Epithelial cell of proximal tubule (primary cell): ENCODE measurements at places on chromosomes 12 and 14. TPM values are rescaled to one million over a fixed set of nuclear protein-coding genes. Genes with fewer than 3 reads are reported as not detected.

DNA sequence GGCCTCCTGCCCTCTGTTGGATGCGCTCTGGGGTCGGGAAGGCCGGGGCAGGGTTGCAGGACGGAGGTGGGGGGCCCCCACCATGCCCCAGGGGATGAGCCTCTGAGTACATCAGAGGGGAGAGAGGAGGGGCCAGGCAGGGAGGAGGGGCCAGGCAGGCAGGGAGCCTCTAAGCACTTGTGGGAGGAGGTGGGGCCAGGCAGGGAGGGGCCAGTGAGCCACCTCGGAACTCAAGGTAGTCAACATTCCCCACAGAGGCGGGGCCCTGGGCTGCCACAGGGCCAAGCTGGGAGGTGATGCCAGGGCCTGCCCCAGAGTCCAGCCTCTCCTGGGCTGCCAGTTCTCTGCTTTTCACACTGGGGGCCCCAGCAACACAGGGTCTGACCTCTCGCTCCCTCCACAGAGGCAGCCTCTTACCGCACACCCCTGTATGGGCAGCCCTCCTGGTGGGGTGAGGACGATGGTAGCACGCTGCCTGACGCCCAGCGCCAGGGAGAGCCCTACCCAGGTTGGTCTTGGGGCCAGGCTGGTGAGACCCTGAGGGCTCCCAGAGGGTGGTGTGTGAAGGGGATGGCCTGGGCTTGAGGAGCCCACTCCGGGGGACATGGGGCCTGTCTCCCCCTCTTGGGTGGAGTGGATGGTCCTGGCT, 17.4 kb downstream of the CEP170B start:
- DNase-seq, result no peak

- DNase-seq, result no peak
Measured at GRCh38 chr12:62849398-62849797, 85.6 kb downstream of the PPM1H start.

- no peak for DNase-seq
Measured at GRCh38 chr12:62331306-62331705, 71.1 kb downstream of the USP15 start.

DNA sequence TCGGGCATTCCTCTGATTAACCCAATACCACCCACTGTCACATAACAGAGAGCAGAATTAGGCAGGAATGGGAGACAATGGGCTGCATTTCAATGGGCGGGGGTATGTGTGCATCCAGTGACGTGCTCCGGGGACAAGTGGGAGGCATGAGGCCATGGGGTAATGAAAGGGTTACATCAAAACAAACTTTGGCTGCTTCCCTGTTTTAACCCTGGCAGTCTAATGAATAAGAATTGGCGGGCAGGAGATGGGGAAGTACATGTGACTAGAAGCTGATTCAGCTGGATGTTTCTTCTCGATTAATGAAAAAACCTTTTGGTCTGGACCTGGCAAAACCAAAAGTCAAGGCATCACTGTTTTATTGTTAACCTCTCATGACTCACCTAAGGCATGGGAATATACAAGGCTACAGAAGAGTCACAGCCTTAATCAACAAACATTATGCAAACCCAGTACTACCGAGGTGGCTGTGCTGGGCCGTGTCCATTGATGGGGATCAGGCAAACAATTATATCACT, 44.2 kb downstream of the SOCS2 start:
- peak; percentile 91 for DNase-seq

DNA sequence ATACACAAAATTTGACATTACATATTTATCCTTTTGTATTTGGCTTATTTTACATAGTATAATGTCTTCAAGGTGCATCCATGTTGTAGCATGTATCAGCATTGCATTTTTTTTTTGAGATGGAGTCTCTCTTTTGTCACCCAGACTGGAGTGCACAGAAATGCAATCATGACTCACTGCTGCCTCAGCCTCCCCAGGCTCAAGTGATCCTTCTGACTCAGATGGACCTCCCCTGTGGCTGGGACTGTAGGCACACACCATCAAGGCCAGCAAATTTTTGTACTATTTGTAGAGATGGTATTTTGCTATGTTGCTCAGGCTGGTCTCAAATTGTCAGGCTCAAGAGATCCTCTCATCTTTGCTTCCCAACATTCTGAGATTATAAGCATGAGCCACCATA, 214.4 kb upstream of the ALG10B start:
- no peak for DNase-seq

DNA sequence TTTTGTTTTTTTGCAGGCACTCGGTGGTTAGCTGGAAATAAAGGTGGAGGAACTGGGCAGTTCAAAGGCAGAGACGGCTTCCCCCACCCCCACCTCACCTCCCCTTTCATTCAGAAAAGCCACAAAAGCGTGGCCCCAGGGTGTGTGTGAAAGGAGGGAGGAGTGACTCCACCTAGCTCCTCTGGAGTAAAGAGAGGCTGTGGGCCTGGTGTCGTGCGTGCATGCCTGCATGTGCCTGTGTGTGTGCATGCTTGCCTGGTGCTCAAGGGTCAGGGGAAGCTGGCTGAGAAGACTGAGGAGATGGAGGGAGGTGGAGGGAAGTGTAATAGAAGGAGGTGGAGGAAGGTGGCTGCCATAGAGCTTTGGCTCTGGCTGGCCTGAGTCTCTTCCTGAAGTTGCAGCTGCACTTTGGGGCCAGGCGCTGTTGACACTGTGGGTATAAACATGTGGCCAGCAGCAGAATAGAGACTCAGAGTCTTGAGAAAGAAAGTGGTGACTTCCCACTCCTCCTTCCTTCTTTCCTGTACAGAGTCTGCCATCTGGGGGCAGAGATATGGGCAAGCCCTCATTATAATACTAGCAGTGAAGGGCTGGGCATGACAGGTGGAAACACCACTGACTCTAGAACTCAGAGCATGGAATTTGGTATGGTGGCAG, 36.9 kb upstream of the SINHCAF start:
- no peak for DNase-seq

GRCh38 chr12:20777420-20777819, 33.1 kb upstream of the SLCO1B3 start:
- DNase-seq, result no peak

GRCh38 chr12:109069307-109070271, 17.2 kb downstream of the USP30 start:
- DNase-seq, result no peak

GRCh38 chr14:61475316-61475715, 153.9 kb downstream of the PRKCH start:
- DNase-seq, result no peak

- no peak for DNase-seq
Measured at GRCh38 chr12:48379794-48380193, 29.1 kb upstream of the ZNF641 start.

DNA sequence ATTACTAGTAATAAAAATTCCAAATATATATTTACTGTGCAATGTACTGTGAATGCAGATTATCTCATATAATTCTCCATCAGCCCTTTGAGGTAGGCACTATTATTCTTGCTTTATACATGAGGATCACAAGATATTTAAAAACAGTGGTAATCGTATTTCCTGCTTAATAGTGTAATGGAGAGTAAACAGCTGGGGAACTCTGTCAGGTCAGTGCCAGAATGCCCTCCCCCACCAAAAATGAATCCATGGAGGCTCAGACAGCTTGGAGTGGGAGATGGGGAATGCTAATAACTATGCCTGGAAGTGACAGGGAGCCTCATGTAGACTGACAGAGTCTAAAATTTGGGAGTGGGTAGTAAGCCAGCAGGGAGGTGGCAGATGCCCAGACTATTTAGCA, 153.6 kb downstream of the PAH start:
- no peak for DNase-seq

- DNase-seq, result no peak
Measured at GRCh38 chr14:69105326-69105725, 47.6 kb downstream of the DCAF5 start.

DNA sequence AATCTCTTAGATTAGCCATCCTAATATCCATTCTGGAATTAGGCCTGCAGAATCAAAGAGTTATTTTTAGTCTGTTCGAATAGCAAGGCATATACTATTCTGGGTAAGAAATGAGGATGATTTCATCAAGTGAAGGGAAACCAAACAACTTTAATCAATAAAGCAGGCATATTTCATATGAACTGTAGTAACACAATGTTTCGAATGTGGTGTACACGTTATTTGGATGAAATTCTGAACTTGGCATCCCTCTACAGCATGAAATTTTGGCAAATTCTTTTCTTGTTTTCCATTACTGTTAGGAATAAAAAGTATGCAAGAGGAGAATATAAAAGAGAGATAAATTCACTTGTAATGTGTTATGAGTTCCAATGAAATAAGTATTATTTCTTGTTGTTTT, 1233.3 kb upstream of the SEL1L start:
- DNase-seq, result no peak

DNA sequence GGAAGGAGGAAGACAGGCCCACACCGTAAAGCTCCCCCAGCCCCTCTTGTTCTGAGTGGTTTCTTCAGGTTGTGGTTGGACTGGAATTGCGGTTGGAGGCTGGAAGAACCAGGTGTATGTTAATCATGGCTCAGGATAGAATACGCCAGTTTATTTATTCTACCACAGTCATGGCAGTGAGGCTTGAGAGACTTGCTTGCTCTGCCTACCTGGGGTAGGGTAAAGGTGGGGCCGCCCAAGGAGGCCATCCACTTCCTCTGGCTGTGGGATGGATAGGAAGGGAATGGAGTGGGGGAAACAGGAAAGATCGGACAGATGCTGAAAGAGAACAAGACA, 8.1 kb downstream of the SHMT2 start:
- DNase-seq, result no peak

IFI27L1 gene
- 15.2 and 40.2 TPM in 2 replicates for total RNA-seq

MPHOSPH9 gene
- 47.8 and 52.6 TPM in 2 replicates for total RNA-seq

KDM2B gene
- 23.8 and 33.1 TPM in 2 replicates for total RNA-seq

PLEK2 gene
- total RNA-seq, result 35.5 and 71.3 TPM in 2 replicates

KIF26A gene
- total RNA-seq, result 0.46 and 0.87 TPM in 2 replicates

NRL gene
- 0.87 and 1.2 TPM in 2 replicates for total RNA-seq

DHH gene
- 0.14 and 0.52 TPM in 2 replicates for total RNA-seq

BIN2 gene
- total RNA-seq, result not detected in 2 replicates

INSM2 gene
- total RNA-seq, result not detected in 2 replicates

RBM23 gene
- total RNA-seq, result 76.4 and 90.6 TPM in 2 replicates
